ENCODE measurements at places on chromosomes 16 and 17.
A peak's percentile ranks its signal among the peaks of the same experiment; 100 is the strongest.

DNA sequence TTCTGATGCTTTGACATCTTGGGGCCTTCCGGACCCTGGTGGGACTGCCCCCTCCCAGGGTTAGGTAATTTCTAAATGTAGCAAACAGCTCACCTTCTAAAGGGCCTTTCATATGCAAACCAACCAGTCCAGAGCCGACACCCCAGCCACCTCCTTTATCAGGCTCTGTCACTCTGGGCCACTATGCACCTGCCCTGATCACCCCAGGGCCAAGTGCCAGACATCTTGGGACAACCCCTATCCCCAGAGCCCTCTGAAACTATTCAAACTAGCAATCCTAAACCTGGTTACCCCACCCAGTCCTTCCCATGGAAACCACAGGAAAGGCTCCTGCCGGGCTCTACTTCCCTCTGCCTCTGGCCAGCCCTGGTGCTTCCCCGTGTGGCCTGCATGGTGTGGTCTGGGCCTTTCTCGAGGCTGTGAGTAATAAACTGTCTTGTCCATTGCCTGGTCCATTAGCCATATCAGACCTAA, 91.2 kb upstream of the TNRC6C start:
- DNase-seq, result no peak

- DNase-seq, result no peak
Measured at GRCh38 chr17:34167354-34167753, 87.7 kb upstream of the CCL2 start.

DNA sequence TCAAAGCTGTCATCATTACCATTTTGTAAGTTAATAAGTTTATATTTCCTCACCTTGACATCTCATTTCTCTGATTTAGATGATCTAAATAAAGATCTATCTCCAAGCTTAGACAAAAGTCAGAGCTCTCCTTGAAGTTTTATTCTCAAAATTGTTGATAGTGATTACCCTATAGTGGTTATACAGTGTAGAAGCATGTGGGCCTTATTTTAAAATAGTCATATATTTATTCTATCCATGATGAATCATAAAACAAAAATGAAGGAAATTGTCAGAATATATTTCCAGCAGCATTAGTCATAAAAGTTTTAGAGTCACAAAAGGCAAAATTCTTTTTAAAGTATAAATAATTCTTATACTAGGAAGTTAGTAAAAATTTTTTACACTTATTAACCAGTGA, 49.0 kb downstream of the RHOT1 start:
- DNase-seq, result no peak

GRCh38 chr16:11572301-11572995, 14.3 kb downstream of the LITAF start:
- DNase-seq, result peak; percentile 74

GRCh38 chr16:29898135-29898803, 1.1 kb downstream of the SEZ6L2 start:
- no peak for DNase-seq

DNA sequence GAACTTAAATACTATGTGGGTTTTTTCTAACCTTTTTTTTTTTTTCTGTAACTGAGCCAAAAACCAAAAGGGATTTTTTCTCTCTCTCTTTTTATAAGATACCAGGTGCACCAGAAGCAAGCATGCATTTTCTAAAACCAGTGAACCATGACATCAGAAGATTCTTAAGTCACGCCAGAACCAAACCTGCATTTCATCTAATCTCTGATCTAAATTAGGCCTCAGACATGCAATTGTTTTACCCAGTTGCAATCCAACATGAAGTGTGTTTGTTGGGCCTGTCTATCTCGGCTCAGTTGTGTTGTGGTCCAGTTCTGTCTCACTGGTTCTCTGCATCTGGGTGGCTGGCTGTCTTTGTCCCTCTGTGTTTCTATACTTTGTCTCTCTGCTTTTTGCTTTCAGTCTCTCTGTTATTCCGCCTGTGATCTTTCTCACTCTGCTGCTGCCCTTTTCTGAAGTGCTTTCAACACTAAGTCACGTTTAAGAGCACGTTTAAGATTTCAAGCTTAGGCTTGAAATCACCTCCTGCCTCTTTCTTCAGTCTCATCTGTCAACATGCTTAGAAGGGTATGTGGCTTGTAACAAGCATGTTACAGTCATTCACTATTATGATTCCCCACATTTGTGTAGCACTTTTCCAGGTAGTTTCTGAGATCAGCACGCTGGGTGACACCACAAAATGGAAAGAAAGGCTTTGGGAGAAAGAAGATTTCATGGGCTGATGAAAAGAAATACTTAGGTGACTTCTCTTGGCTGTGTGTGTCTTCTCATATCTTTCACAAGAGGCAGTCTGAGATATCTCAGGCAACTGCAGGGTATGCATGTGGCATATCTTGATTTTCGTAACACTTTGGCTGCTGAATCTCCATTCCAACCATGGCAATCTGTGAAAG, 488.9 kb downstream of the SHISA9 start:
- no peak for DNase-seq

DNA sequence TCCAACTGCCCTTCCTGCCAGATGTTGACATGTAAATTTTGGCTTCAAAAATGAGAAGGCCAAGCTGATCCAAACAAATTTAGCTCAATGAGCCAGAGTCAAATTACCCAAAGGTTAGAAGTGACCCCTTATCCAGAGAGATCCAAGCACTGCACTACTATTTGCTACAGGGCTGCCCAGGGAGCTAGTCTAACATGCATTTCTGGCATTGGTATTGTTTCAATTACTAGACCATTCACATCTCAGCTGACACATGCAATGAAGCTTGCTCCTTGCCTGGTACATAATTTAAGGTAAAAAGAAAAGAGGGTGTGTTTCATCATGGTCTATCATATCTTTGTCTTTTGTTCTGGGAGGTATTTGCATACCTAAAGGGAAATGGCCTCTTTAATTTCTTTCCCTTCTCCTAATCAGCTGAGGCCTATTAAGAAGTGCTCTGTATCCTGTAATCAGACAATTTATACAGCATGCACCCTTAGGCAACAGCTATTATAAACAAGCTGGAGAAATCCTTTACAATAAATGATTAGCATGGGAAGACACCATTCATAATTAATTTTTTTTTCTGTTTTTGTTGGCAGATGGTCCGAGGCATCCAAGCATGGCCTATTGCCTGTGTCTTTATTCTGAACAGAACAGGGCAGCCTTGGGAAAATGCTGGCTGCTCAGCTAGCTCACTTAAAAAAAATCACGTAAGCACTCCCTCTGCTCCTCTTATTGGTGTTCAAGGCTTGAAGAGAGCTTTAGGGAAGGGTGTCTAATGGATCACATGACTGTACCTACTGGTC, 161.5 kb upstream of the SALL1 start:
- DNase-seq, result no peak

- DNase-seq, result no peak
Measured at GRCh38 chr16:65069766-65070165, 52.1 kb downstream of the CDH11 start.

DNA sequence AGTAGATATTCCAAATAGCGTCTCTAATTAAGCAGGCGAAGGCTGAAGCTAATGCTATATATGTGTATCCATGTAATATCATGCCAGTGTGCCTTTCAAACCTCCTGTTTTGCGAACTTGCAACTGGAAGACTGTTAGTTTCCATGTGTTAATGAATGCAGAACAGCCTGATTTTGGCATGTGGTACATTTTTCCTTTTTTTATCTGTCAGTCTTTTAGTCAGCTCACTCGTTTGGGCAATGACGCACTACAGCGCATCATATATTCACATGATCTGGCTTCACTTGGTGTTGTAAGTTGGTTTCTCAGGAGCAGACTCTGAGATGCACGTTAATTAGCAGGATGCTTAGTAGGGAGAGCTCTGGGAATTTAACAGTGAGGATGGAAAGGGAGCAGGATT, 210.4 kb upstream of the CA10 start:
- no peak for DNase-seq

- DNase-seq, result no peak
Measured at GRCh38 chr16:8846401-8846932, 22.3 kb downstream of the CARHSP1 start.

DNA sequence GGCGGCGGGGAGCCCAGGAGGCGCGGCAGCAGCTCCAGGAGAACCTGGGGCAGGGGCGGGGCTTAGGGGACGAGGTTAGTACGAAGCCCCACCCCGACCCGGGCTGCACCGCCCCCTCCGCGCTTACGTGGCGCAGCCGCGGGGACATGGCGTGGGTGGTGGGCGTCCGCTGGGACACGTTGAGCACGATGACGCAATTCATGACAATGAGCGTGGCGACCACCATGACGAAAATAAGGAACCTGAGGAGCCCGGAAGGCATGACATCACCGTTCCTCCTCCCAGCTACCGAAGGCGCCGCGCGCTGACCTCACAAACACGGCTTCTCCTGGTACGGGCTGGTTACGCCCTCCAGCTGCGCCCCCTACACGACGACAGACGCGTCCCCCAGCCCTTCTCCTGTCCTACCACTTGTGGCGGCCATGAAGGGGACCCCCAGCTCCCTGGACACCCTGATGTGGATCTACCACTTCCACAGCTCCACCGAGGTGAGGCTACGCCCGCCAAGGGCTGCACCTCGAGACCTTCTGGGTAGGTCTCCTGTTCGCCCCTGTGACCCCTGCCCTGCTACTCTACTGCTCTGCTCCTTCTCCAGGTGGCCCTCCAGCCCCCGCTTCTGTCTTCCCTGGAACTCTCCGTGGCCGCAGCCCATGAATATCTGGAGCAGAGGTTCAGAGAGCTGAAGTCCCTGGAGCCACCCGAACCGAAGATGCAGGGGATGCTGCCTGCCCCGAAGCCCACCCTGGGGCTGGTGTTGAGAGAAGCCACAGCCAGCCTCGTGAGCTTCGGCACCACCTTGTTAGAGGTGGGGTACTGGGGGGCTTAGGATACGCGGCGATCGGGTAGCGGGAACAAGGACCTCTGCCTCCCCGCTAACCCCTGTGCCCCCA, at the start of gene C17orf107:
TSS of gene C17orf107 (plus strand) at position 196 of the 890 bp plus-strand sequence. CDS start at position 423, 227 bp downstream.
- peak; percentile 81 for DNase-seq

DNA sequence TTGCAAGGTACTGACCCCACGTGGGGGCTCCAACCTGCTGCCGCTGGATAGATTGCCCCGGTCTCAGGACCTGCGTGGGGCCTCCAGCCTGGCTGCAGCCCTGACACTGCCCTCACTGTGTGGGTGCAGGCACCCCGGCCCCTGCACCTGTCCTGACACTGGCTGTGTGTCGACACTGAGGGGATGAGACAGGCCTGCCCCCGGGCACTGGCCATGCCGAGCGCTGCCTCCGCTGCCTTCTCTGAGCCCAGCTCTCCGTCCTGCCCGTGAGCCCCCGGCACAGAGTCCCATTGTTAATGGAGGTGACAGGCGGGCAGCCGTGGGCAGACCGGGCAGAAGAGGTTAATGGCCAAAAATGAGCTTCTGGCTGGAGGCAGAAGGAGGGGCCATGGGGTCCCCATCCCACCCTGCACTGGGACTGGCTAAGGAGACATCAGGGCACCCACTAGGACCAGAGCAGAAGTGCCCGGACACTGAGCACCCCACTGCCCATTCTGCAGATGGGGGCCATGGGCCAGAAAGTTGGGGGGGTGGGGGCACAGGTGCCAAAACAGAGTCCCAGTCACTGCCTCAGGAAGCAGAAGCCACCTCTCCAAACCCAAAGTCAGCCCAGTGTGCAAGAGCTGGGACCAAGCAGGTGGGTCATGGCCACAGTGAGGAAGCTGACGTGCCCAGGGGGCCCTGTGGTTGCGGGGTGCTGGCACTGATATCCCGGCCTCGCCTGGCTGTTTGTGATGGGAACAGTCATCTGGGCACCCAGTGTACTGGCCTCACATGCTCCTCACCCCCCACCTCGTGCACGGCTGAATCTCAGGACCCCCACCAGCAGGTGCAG, 2.5 kb upstream of the PRR35 start:
- no peak for DNase-seq

DNA sequence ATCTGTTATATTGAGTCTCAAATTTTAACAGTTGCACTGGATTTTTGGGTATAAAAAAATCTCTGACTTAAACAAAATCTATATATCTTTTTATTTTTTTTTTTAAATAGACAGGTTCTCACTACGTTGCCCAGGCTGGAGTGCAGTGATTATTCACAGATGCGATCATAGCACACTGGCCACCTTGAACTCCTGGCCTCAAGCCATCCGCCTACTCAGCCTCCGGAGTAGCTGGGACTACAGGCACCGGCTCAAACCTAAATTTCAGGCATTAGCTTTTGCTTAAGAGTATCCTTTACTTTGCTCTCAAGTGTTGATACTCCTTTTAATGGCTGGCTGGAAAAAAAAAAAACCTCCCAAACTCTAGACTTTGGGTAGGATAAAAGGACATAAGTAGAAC, 61.6 kb downstream of the RPGRIP1L start:
- DNase-seq, result no peak

DNA sequence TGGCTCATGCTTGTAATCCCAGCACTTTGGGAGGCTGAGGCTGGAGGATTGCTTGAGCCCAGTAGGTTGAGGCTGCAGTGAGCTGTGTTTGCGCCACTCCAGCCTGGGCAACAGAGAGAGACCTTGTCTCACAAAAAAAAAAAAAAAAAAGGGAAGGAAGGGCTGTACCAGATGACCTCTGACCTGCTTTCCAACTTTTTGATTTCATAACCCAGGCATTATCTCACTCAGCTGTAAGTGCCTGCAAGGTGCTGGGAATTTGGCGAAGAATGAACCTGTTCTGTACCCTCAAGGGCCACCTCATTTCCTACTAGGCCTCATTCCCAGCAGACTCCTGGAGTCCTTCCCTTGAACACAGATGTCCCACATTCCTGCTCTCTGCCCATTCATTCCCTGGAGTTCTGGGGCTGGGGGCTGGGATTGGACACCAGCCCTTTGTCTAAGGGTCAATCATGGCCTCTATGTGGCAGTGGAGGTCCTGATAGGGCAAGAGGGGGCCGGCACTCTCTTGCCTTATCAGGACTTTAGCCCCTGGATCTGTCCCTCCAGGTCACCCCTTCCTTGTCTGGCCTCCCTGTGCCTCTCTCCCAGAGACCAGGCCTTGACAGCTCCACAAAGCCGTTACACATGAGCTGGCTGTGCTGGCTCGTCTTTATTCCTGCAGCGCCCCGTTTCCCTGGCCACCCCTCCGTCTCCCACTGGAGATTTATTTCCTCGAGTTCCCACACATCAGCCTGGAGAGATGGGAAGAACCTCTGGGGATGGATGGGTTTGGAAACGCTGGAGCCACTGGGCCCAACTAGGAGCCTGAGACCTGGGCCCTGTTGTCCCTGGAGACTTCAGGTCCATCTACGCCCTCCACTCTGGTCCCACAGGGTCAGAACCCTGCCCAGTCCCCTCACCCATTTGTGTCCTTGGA, 821 bp upstream of the GFAP start:
- DNase-seq, result no peak

DNA sequence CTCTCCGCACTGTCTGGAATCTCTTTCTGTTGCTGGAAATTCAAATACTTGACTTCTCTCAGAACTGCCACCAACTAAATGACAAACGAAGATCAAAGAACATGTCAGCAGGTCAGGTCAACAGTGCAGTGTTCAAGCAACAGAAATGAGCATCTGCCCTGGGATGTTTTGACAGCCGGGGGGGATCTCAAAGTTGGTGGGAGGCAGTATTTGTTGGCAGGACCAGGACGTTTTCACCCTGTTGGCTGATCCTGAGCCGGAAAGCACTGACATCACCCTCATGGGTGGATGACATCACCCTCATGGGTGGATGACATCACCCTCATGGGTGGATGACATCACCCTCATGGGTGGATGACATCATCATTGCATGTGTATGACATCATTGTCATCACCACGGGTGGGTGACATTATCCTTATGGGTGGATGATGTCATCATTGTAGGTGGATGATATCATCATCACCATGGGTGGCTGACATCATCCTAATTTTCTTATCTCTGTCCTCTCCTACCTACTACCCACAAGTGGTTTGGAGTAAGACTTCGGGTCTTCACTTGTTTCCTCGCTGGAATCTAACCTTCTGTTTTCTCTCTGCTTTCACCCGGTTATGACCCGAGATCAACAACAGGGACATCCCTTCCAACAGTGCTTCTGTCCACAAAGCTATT, 18.9 kb downstream of the DNAH17 start:
- no peak for DNase-seq

All from naive thymus-derived CD8-positive, alpha-beta T cell (primary cell).